Stimulated activated CD4-positive, alpha-beta T cell treated with anti-CD3 and anti-CD28 coated beads, TNF-alpha, amount 100 ng/mL, for 24 hours (primary cell): ENCODE measurements at places on chromosomes 4 and X.

DNA sequence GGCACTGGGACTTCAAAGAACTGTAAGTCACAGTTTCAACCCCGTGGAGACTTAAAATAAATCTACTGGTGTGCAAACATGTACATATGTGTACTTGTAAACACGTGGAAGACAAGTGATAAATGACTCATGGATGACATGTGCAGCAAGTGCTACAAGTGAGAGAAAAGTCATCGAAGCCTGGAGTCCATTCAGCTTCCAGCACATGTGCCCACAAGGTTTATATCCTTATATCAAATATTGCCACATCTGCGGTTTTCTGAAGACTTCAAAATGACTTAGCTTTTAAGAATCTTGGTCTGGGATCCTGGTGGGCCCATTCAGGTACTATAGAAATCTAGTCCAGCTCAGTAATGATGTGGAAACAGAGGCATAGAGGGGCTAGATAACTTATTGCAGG is 33.0 kb upstream of the TTC29 start:
- no peak for DNase-seq

DNA sequence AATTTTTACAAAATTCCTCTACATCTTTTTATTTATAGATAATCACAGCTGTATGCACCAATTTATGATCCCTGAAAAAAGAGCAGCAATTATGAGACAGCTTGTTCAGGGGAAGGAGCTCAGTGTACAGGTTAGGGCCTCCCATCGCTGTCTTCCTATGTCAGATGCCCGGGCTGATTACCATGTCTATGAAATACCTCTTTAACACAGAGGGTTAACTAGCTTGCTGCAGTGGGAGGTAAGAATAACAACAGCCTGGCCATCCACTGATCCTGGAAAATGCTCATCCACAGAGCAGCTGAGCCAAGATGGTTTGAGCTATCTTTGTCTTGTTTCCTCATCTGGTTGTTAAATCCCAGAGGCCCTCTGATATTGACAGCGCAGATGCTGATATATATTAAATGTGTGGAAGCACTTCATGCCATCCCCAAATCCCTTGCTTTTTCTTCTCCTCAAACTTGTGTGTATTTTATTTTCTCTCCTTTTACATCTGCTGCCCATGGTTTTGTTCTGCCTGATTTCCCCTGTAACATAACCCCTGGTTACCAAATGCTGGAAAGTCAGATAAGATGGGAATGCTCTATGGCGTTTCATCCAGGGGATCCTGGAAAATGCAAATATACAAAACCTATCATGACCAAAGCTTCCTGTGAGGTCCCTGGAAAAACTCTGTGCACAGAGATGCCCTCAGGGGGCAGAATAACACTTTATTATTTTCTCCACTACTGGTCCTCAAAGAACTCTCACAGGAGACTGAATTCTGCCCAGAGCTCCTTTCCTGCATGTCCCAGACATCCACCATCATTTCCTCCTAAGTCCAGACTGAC is 85.8 kb upstream of the PUDP start:
- DNase-seq, result no peak

DNA sequence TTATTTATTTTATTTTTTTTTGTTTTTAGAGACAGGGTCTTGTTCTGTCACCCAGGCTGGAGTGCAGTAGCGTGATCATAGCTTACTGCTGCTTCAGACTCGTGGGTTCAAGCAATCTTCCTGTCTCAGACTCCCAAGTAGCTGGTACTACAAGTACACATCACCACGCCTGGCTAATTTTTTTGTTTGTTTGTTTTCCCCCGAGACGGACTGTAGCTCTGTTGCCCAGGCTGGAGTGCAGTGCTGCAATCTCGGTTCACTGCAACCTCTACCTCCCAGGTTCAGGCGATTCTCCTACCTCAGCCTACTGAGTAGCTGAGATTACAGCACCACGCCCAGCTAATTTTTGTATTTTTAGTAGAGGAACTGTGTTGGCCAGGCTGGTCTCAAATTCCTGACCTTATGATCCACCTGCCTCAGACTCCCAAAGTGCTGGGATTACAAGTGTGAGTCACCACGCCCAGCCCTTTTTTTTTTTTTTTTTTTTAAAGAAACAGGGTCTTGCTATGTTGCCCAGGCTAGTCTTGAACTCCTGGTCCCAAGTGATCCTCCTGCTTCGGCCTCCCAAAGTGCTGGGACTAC is 32.2 kb downstream of the COPS4 start:
- no peak for DNase-seq

DNA sequence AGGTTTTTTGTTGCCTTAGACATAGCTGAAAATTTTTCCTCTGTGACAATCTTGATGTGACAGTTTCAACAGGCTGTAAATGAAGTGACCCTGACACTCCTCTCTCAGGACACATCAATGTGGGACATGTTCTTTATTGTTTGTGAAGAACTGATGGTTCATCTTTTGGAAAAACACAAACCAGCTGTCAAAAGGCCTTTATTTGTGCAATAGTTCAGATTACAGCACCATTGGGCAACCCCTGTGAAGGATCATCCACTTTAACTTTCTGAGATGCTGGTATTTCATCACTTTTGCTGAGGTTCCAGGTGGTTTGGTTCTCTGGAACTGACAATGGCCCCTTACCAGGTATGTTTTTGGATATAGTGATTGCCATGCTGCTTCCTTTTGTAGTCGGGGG is 40.3 kb downstream of the OSTC start:
- no peak for DNase-seq

DNA sequence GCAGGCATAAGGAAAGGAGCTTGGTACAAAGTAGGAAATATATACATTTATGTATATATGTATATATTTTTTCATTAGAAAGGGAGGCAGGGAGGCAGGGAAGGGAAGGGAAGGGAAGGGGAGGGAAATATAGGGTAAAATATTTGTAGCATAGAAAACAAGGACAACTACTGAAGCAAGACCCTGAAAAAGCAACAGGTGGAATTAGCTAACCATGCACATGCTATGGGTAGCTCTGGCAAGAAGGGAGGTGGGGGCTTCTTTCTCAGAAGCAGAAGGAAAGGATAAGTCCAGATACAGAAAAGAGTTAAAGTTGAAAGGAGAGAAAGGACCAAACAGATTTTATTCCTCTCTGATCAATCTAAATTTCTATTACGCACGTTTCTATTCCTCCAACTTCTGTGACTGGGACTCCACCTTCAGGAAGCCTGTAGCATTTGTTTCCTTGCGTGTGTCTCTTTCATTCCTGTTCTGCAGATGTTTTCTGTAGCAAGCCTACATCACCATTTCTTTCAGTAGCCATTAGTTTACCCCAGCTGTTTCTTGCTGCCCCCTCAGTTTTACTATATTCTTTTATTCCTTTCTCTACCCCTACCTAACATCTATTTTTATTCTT is 82.9 kb downstream of the OR13H1 start:
- no peak for DNase-seq

- no peak for DNase-seq
Measured at GRCh38 chrX:53356186-53356585, 66.3 kb downstream of the SMC1A start.
